ENCODE measurements at places on chromosomes 1 and 21.

DNA sequence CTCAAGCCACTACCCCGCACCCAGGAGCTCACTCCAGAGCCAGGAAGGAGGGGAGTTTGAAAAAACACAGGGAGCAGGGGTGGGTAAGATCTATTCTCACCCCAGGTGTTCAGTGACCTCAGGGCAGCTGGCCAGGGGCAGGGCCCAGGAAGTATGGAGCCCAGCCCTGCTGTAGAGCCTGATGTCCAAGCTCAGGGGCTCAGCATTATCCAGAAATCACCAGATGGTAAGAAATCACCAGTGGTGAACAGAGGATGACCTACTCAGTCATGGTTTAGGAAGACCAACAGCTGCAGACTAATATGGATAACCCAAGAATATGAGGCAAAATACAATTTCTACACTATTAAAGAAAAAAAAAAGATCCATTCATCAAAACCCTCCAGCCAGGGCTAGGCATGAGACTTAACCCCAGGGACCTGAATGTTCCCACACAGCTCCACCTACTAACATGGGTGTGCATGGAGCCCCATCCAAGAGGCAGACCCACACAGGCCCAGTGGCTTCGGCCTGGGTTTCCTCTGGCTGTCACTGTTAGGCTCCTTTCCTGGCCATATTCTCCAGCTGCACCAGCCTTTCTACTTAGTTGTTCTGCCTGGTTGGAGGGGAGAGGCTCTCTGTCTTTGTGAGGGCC is 67.6 kb downstream of the KCNN3 start:
- no peak for DNase-seq

GRCh38 chr1:221098471-221099405 is 219.5 kb downstream of the HLX start:
- no peak for DNase-seq

GRCh38 chr1:228650141-228650540 is 85.1 kb upstream of the RHOU start:
- no peak for DNase-seq

DNA sequence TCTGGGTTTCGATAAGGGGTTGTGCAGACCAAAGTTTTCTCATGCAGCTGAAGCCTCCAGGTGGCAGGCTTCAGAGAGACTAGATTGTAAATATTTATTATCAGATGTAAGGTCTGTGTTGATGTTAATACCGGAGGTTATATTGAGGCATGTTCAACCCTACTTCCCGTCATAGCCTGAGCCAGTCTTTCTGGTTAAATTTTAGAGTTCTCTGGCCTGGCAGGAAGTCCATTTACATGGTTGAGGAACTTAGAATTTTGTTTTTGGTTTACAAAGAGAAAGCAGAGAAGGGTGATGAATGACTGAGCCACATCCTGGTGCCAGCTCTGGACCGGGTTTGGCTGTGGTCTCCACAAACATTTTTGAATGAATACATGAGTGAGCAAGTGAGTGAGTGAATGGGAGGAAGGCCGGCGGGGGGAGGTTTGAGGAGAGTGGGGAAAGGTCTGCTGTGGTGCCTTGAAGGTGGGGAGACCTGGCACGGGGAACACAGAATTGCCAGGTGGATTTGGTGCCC is 218.5 kb downstream of the DISC1 start:
- no peak for DNase-seq

DNA sequence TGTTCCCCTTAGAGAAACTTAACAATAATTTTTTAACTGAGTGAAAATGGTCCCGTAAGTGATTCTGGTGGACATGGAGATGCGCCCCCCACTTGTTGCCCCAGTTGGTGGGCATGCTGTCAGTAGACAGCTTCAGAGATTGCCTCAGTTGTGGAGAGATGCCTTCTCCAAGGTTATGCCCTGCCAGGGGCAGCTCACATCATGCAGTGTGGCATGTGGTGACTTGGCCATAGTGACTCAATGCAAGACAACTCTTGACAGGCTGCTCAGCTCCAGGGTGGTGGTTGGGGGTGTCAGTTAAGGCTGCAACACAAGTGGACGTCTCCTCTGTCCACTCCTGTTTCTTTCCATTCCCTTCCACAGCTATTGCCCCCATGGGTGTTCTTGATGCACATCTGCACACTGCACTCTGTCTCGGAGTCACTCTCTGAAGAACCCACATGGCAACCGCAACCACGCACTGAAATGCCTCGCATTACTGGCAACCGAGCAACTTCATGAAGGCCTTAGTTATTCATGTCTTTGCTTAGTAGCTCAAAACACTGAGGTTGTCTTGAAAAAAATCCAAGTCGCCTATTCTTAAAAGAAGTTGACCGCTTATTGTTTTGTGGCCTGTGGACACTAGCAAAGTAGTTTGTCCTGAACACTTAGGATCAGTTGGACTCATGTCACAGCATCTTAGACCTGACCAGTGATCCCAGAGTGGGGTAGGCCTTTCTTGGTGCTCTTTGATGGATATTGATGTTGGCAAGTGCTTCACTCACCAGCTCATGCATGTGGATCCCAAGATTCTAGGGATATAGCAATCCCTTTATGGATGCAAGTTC is 54.8 kb upstream of the USP1 start:
- peak; percentile 40 for DNase-seq

- DNase-seq = peak; percentile 38
Observed at GRCh38 chr1:24069817-24070216, 42.1 kb downstream of the MYOM3 start.

- no peak for DNase-seq
Observed at GRCh38 chr1:119806489-119806888, 4.8 kb downstream of the REG4 start.

GRCh38 chr21:33496345-33496744 is 4.8 kb upstream of the DNAJC28 start:
- no peak for DNase-seq

- no peak for DNase-seq
Observed at GRCh38 chr1:154884869-154885701, 15.0 kb upstream of the KCNN3 start.

DNA sequence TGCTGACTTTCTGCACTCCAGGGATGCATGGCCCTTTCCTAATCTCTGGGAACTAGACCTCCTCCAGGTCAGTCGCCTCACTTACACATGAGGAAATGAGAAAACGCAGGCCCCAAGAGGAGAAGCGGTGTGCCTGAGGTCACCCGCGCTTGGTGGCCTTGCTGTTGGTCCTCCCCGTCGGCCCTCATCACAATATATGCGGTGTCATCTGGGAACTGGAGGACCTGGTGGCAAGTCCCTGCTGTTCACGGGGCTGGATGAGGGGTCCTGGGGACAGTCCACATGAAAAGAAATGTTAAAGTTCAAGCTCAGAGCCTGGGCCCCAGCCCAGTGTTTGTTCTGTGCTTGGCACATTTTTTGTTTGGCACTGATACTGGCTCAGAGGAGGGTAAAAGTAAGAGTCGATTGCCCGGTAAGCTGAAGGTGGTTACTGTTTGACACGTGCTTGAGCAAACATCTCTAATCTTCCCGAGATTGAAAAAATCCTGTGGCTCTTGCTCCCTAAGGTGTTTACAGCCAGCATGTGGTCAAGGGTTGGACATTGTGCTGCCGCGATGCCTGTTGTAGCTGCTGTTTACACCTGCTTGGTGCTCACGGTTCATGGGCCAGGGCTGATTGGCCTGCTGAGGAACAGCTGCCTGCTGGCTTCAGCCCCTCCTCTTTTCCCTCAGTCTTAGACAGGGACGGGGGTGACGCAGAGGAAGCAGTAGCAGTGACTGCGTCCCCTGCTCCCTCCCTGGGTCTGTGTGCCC is 5.2 kb downstream of the COQ8A start:
- DNase-seq = no peak

DNA sequence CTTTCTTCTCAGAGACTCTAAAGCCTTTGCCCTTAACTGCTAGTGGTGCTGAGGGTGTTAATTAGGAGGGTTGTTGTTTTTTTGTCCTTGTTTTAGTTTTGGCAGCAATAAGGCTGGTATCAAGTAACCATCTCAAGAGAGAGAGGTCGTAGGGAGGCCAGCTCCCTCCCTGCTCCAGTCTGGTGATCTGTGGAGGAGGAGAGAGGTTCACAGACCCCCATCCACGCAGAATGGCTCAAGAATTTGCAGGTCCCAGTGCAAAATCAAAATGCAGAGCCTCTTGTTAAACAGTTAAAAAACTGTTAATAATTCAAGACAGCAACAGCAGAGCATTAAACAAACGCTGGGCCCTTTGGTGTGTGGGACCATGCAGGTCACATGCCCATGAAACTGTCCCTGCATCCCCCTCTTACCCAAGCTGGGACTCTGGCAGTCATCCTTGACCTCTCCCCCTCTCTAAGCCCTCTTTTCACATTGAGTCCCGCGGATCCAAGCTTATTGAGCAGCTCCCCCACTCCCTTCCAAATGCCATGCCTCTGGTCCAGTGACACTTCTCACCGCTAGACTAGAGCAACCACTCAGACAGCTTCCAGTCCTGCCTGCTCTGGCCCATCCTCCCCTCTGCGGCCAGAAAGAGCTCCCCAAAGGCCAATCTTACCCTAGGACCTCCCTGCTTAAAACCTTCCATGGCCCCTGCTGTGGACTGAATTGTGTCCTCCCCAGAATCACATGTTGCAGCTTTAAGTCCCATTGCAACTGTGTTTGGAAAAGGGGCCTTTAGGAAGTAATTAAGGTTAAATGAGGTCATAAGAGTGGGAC is 47.7 kb upstream of the RPL11 start:
- no peak for DNase-seq

DNA sequence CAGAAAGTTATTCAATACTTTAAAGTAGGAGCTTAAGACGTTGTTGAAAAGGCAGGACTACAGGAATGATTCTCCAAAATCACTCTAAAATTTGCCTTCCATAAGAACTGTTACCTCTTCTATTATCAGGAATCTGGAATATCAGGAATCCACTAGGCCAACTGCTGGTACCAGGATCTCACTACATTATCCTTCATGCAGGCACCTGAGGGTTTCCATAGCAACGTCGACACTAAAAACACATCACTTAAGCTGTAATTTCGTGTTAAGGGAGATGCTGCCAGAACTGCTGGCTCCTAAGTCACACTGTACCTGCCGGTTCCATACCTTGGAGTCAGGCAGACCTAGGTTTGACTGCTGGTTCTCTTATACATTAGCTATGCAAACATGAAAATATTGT is 139.7 kb upstream of the C1orf87 start:
- no peak for DNase-seq

GRCh38 chr21:41651406-41651805 is 115.4 kb downstream of the RIPK4 start:
- no peak for DNase-seq

DNA sequence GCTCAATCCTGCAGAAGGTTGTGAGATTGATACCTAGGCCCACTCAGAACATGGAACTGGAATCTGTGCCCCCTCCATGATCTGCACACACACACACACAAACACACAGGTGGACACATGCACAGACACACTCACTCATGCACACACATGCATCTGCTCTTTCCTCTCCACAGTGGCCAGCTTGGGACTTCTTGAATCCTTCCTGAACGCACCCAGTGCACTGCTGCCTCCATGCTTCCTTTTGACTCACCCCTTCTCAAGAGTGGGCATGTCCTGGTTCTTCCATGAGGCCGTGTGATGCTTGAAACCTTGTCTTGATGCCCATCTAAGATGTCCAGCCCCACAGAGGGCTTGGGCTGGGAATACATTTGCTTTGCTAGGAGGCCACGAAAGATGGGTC is 25.4 kb upstream of the TENT5C start:
- no peak for DNase-seq

Measured in mammary epithelial cell (primary cell).